ENCODE measurements at places on chromosomes 7 and 10.

DNA sequence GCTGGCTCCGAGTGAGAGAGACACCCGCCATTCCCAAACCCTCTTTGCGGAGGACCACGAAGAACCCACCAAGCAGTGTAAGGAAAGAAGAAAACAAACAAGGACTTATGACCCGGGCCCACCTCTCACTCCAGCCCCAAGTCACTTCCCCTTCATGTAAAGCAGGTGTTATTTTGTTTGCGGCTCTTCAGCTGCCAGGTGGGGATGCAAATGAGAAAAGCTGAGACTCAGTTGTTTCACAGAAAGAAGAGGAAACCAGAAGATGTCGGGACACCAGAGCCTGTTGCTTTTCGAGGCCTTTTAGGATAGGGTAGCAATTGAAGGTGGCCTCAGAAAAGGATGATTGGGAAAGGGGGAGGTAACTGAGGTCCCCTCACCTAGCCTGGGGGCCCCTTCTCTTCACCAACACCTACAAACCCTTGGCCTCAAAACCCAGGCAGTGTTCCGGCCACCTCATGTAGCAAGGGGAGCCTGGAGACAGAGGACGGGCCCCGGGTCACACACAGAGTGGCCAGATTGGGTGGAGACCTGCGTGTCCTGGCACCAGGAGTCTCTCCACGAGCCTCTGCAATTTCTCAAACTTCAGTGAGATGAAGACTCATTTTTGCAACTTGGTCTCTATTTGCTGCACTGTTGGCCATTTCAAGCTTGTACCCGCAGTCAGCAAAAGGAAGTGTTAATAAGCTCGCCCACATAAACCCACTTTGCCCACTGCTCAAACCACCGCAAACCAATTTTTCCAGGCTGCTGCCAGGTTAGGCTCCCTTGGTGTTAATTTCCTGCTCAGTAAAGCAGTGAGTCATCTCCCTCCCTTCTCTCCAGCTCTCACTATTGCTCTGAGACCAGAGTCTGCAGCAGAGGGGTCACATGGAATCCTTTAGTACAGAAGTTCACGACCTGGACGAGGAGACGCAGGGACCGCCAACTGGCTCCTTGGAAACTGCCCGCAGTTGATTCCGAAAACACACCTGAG is 45.5 kb downstream of the AOC1 start:
- DNase-seq, result no peak

DNA sequence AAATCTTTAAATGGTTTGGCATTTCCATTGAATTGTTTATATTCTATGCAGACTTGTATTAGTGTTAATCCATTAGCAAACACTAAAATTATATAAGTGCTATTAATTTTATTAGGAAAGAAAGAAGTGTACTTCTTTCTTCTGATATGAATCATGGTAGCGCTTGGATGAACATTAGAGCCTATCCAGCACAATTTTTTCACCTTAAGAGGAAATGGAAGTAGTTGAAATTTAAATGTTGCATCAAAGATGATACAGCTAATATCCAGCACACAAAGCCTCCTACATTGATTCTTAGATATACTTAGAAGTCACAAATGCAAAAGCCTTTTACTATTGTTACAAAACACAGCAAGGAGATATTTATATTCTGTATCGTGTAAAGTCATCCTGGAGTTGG is 174.5 kb downstream of the AHR start:
- DNase-seq, result no peak

GRCh38 chr10:130750441-130750840 is 561.1 kb downstream of the TCERG1L start:
- DNase-seq, result no peak

DNA sequence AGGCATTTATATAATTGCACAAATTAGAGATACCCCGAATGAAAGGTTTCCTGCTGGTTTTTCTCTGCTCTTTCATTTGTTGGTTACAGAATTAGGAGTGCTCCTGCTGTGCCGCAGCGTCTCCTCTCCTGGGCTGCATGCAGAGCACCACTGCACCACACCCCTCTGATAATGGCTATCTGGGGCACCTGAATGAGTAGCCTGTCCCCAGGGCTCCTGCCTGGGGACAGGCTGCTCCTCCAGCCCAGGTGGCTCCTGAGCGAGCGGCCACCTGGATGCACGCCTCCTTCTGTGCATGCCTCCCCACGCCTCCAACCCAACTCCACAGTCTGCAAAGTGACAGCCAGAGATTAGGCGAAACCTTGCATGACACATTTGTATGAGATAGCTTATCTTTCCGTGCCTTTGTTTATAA is 242.6 kb upstream of the FZD8 start:
- no peak for DNase-seq

GRCh38 chr10:128664729-128665128 is 538.5 kb upstream of the MKI67 start:
- no peak for DNase-seq

DNA sequence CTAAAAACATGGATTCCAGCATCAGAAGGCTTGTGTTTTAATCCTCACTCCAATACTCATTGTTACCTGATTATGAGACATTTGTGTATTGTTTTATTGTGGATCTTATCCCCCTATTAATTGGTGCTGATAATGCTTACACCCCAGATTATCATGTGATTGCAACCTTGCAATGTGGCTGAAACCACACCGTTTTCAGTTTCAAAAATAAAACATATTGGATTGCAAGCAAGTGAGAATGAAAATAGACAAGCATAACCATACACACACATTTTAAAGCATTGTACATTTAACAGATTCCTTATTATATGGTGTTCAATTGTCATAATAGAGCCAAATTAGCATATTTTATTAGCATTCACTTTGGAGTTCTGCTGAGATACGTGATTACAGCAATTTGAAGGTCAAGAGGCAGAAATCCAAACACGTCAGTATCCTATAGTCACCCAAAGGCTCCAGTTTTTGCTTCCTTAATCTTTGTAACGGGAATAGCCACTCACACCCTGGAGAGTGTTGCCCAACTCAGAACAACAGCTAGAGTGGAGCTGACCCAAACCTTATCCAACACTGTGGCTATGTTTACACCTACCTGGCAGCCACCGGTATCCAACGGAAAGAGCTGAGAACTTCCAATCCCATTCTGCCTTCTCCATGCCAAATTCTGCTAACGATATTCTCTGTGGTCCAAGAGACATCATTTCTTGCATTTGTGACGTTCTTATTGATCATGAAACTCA is 317.1 kb upstream of the KLF6 start:
- DNase-seq, result no peak

- DNase-seq, result no peak
These were observed 168.1 kb upstream of the PPP2R2D start for GRCh38 chr10:131732631-131733127.

- DNase-seq, result no peak
These were observed 2.2 kb downstream of the DUSP5 start for GRCh38 chr10:110499796-110500514.

DNA sequence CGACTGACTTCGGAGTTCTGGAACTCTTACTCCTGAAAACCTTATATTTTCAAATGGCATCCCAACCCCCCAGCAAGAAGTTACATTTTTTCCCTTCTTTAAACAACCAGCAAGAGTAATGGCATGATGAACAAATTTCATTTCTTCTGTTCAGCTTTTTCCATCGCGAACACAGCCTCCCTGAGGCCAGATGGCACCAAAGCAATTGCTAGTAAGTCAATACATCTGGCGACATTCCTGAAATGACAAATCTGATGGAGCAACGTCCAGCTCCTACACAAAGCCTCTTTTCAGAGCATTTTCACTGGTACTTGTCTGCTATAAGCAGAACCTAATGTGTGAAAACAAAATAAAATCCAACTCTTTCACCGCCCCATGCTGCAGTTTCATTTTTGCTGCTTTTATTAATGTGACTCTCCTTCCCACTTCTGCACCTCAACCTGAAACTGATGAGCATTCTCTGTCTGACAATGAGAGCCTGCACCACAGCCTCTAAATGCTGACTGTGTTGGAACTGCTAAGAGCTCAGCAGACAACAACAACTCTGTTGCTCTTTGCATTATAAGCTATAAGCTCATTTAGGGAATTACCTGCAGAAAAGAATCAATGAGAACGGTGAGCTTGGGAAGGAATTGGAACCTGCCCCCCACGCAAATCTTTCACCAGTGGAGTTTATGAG is 229.8 kb downstream of the FGFR2 start:
- DNase-seq, result no peak

DNA sequence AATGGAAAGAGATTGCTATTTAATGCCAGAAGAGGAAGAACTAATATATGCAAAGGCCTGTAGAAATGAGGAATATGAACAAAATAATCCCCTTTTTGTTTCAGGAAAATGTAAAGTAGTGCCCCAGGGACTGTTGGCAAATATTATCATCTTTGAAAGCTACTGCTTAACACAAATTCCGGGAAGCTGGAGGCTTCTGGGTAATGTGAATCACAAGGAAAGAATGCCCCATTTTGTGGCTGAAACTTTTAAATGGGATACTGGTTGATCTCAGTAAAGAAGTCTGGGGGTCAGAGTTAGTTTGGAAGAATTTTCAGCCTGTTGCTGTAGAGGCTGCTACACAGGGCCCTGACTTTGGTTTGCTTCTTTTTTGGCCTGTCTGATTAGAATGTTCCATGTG is 141.0 kb downstream of the PTEN start:
- DNase-seq, result no peak

GRCh38 chr7:38413784-38414183 is 140.3 kb upstream of the TARP start:
- no peak for DNase-seq
